Activated B cell treated with CpG ODN at 0.5 μM for 24 hours (primary cell): ENCODE measurements at places on chromosomes 2 and 18.

- peaks cover 16% of the 10 kb centered on the region for H3K4me1 ChIP-seq
- H3K4me3 ChIP-seq, result peak overlapping the region; percentile 79
- DNase-seq, result peak; percentile 18
Measured at GRCh38 chr2:148926981-148927401, 52.0 kb downstream of the KIF5C start.

- no peak overlapping the region for H3K4me3 ChIP-seq
- H3K36me3 ChIP-seq, result no peaks in the 10 kb centered on the region
- no peak for DNase-seq
- peaks cover 5% of the 10 kb centered on the region for H3K27me3 ChIP-seq
Measured at GRCh38 chr2:108418416-108418815, 30.6 kb upstream of the GCC2 start.

GRCh38 chr2:108074946-108075345 lies 88.6 kb downstream of the SLC5A7 start:
- H3K4me1 ChIP-seq, result no peaks in the 10 kb centered on the region

- H3K27me3 ChIP-seq, result no peaks in the 10 kb centered on the region
- H3K4me1 ChIP-seq, result peaks cover 47% of the 10 kb centered on the region
- H3K36me3 ChIP-seq, result no peaks in the 10 kb centered on the region
- DNase-seq, result no peak
Measured at GRCh38 chr2:237898057-237898414, 38.6 kb downstream of the RAMP1 start.

- DNase-seq, result no peak
- peaks cover 6% of the 10 kb centered on the region for H3K4me1 ChIP-seq
- H3K36me3 ChIP-seq, result no peaks in the 10 kb centered on the region
Measured at GRCh38 chr2:148582679-148583511, 61.7 kb upstream of the EPC2 start.

DNA sequence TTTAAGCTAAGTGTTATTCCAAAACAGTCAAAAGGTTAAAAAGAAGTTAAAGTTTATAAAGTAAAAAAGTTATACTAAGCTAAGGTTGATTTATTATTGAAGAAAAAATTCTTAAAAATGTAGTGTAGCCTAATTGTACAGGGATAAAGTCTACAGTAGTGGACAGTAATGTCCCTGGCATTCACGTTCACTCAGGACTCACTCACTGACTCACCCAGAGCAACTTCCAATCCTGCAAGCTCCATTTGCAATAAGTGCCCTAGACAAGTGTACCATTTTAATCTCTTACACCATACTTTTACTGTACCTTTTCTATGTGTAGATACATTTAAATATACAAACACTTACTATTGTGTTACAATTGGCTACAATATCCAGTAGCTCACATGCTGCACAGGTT lies 86.1 kb downstream of the CACNB4 start:
- H3K36me3 ChIP-seq, result no peaks in the 10 kb centered on the region
- H3K27me3 ChIP-seq, result peaks cover 10% of the 10 kb centered on the region
- no peak overlapping the region for H3K4me3 ChIP-seq
- no peak for DNase-seq

GRCh38 chr2:46296216-46296839 lies 879 bp upstream of the EPAS1 start:
- H3K27me3 ChIP-seq, result peaks cover 47% of the 10 kb centered on the region
- H3K4me1 ChIP-seq, result peaks cover 24% of the 10 kb centered on the region
- no peak overlapping the region for H3K27ac ChIP-seq
- peak; percentile 28 for DNase-seq
- peak overlapping the region; percentile 76 for H3K4me3 ChIP-seq

DNA sequence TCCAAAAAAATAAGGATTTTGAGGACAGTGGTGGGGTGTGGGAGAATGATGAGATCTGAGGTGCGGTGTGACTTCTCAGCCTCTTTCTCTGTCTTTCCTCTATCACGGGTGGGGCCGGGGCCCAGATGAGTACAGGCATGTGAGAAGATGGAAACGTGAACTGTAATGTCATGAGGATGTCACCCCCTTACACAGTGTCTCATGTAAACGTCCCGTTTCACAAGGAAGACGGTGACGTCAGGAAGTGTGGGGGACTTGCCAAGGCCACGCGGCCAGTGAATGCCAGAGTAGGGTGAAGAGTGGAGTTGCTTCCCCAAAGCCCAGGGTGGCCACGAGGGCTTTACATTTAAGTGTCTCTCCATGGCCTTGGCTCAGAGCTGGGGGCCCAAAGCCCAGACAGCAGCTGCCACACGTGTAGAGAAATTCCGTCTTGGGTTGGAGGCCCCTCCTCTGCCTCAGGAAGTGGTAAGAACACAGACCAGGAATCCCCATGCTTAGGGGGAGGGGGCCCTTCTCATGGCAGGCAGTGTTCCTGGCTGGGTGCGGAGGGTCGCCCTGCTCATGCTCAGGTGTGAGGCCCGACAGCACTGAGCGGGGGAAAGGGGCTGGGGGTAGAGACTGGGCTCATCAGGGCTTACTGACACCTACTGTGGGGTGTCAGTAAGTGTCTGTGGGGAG lies 80.9 kb upstream of the SMAD7 start:
- peaks cover 13% of the 10 kb centered on the region for H3K4me1 ChIP-seq
- no peak overlapping the region for H3K27ac ChIP-seq
- H3K4me3 ChIP-seq, result no peak overlapping the region
- DNase-seq, result no peak
- no peaks in the 10 kb centered on the region for H3K36me3 ChIP-seq

DNA sequence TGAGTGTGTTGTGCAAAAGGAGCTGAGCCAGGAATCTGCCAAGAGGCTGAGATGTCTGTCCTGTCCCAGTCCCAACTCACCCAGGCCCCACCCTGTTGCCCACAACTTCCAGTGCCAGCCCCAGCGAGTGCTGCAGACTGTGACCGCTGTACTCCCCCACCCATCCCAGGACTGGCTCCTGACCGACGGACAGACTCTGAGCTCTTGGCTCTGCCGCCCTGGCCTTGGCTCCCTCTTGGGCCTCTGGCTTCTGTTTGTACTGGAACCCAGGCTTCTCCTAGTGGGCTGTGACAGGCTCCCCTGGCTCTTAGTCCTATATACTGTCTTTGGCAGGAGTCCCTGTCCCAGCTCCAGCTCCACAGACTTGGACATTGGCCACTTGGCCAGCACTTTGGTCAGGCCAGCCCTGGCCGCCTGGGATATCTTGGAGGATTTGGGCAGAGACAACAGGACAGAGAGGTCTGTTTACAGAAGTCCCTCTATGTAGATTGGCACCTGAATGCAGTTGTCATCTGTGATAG lies 41.1 kb downstream of the ACOXL start:
- no peaks in the 10 kb centered on the region for H3K36me3 ChIP-seq
- H3K4me1 ChIP-seq, result no peaks in the 10 kb centered on the region
- peaks cover 36% of the 10 kb centered on the region for H3K27me3 ChIP-seq
- DNase-seq, result no peak

GRCh38 chr2:7338961-7339360 lies 421.7 kb downstream of the RNF144A start:
- no peaks in the 10 kb centered on the region for H3K36me3 ChIP-seq
- no peak for DNase-seq
- no peak overlapping the region for H3K27ac ChIP-seq
- H3K4me1 ChIP-seq, result no peaks in the 10 kb centered on the region

DNA sequence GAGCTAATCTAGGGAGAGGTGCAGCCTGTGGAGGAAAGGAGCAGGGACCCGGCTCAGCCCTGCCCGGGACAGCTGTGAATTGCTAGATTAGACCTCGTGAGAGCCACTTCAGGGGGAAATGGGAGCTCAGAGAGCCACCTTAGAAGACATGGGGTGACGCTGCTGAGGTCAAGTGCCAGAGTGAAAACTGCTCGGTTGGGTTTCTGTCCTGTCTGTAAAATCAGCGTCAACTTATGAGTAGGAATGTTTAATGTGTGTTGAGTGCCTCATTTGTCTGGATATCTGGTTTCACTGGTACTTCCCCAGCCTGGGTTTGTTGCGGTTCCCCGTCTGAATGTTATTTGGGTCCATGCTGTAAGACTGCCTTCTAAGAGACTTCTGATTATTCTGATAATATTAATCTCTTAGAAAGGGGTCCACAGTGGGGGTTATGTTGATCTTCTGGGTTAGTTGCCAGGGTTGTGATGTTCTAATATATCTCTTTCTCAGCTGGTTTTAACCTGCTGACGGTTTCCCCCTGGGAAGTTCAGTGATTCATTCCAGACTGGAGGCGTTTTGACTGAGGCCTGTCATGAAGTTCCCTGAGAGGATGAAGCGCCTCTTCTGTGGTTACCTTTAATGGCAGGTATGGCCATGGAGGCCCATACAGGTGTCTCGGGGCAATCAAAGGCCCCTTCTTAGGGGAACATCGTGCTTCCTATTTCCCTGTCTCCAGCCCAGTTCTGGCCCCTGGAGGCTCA lies 175.9 kb downstream of the SH3RF3 start:
- H3K4me3 ChIP-seq, result no peak overlapping the region
- no peaks in the 10 kb centered on the region for H3K36me3 ChIP-seq
- no peaks in the 10 kb centered on the region for H3K4me1 ChIP-seq
- no peak overlapping the region for H3K27ac ChIP-seq

GRCh38 chr2:42978887-42979415 lies 186.6 kb upstream of the HAAO start:
- no peak for DNase-seq
- H3K27ac ChIP-seq, result no peak overlapping the region
- H3K27me3 ChIP-seq, result peaks cover 3% of the 10 kb centered on the region
- peaks cover 25% of the 10 kb centered on the region for H3K4me1 ChIP-seq
- H3K4me3 ChIP-seq, result no peak overlapping the region

DNA sequence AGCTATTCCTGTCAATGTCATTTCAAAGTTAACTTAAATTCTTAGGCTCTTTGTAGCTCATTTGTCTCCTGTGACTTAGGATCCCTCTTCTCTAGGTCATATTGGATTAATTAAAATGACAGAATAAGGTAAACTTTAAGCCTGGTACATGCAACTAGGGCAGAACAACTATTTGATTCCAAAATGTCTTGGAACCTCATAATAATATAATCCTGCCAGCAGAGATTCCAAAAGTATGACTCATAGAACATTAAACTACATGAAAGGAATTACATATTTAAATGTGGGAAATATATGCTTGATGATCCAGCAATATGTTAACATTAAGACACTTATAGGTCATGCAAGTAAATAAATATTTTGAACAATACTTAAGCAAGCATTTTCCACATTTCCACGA lies 63.3 kb downstream of the COL3A1 start:
- H3K27ac ChIP-seq, result no peak overlapping the region
- no peaks in the 10 kb centered on the region for H3K27me3 ChIP-seq
- no peaks in the 10 kb centered on the region for H3K4me1 ChIP-seq
- H3K4me3 ChIP-seq, result no peak overlapping the region
- no peaks in the 10 kb centered on the region for H3K36me3 ChIP-seq
- no peak for DNase-seq

DNA sequence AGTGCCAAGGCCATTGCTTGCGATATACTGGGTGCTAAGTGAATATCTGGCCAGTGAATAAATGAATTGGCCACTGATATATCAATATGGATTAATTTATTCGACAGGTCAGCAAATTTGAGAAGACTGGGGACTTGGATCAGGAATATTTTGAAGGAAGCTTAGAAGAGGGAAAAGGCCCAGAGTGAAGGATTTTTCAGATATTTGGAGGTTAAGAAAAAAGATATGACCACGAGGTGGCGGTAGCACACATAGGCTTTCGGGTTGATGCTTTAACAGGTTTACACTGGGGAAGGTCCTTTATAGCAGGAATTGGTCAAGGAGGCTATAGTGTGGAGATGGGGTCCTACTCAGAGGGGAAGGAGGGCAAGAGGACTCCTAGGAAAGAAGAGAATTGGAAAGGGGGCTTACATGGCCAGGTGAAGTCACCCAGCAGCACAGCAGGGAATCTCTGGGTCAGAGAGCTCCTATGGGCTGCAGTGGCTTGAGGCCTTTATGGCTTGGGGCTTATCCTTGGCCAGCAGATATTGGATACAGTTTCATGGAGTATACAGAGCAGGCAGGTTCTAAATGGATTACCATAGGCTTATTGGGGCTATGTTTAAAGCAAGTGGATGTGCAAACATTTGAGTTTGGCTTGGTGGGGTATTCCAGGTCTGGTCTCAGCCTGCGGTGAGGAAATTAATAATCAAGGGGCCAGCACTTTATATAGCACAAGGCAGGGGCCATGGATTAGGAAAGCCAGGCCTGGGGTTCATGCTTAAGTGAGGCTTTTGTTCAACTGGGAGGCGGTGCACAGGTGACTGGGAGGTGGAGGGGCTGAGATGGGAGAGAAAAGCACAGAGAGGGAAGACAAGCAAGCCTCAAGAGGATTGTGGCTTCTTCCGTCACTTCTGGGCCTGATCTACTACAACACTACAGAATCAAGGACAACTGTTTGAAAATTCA lies 9.7 kb downstream of the IL1RN start:
- no peaks in the 10 kb centered on the region for H3K36me3 ChIP-seq
- H3K27ac ChIP-seq, result no peak overlapping the region
- DNase-seq, result no peak
- H3K27me3 ChIP-seq, result no peaks in the 10 kb centered on the region

DNA sequence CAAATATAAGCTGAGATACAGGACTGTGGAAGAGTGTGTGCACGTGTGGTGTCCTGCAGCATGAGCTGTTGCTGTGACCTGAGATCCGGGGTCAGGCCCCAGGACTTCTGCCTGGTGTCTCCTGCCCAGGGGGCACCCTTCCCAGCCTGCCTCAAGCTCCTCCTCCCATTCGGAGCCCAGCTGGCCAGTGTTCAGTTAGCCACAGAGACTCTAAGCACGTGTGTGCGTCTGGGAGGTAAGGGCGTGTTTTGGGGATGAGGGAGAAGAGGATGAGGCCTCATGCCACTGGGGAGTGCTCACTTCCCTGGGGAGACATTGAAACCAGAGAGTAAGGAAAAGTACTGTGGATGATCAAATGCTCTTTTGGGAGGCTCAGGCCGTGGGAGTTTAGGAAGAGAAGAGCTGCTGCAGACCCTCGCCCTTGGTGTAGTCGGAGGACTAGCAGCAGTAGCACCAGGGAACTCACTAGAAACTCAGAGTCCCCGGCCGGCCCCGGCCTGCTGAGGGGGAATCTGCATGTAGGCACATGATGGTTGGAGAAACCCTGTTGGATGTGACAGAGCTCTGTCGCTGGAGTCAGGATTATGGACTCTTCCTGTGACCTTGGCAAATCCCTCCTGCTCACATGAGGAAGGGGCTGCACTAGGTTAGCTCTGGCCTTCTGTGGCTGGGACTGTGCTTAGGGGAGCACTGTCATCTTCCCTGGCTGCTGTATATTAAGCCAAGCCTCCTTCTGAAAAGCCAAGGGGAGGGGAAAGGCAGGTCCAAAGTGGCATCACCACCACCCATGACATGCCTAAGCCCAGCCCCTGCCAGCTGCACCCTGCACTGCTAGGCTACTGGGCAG lies 231.1 kb downstream of the DYSF start:
- no peak overlapping the region for H3K4me3 ChIP-seq
- H3K27ac ChIP-seq, result no peak overlapping the region

- no peak overlapping the region for H3K4me3 ChIP-seq
- peaks cover 4% of the 10 kb centered on the region for H3K4me1 ChIP-seq
- no peak for DNase-seq
- H3K27me3 ChIP-seq, result no peaks in the 10 kb centered on the region
Measured at GRCh38 chr2:43043553-43043870, 182.9 kb downstream of the ZFP36L2 start.
